ENCODE measurements at places on chromosomes 16 and 17.

GRCh38 chr17:59432657-59433056, 101.2 kb downstream of the YPEL2 start:
- no peak for DNase-seq

DNA sequence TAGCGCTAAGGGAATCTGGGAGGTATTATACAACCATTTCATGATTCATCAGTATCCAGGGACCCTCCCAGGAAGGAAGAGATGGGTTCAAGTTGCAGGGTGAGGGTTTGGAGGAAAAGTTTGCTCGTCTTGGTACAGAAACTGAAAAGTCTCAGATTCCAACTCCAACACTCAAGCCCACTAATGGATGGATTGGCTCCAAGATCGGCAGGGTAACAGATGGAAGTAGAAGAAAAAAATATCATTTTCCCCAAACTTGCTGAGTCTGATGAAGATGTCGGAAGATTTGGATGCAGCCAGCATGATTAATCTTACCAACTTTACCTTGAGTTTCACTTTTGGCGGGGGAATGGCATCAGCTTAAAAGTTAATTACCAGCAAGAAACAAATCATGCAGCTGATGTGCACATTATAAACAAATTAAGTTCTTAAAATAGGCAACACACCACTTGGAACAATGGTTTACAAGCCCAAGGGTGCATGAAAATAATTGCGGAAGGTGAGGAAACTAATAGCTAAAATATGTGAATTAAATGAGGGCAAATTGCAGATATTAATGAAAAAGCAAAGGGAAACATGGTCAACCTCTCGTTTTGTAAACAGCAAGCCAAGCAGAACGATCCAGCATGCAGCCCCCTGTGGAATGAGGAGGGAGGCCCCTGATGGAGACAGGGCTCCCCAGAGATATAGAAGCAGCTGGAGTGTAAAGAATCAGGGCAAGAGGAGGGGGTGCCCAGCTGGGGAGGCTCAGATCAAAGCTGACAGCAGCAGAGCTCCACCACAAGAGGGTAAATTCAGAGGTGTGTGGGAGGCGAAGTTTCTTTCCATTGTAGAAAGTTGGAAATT, 44.1 kb upstream of the GRIN2A start:
- DNase-seq: no peak

GRCh38 chr16:57032931-57033330, 43.6 kb downstream of the NLRC5 start:
- no peak for DNase-seq

- DNase-seq: no peak
Measured at GRCh38 chr16:86959091-86959651, 358.0 kb downstream of the C16orf95 start.

GRCh38 chr16:66128371-66128770, 238.1 kb upstream of the CDH5 start:
- no peak for DNase-seq

GRCh38 chr17:79892457-79893241, 53.4 kb upstream of the CBX4 start:
- DNase-seq: no peak

DNA sequence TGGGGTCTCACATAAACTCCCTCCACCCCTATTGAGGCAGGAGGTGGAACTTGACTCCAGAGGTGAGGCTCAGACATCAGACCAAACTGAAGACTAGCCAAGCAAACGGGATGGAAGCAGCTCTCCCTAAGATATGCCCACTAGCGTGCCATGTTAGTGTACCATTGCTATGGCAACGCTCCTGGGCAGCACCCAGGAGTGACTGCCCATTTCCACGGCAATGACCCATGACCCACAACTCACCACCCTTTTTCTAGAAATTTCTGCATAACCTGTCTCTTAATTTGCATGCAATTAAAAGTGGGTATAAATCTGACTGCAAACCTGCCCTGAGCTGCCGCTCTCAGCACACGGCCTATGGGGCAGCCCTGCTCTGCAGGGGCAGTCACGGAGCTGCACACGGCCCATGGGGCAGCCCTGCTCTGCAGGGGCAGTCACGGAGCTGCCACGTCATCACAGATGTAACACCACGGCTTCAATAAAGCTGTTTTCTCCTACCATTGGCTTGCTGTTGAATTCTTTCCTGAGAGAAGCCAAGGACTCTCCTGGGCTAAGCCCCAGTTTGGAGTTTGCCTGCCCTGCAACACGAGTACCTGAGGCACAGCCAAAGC, 164.3 kb downstream of the RBFOX3 start:
- DNase-seq: no peak

GRCh38 chr17:15914400-15915170, 30.3 kb upstream of the ADORA2B start:
- no peak for DNase-seq

DNA sequence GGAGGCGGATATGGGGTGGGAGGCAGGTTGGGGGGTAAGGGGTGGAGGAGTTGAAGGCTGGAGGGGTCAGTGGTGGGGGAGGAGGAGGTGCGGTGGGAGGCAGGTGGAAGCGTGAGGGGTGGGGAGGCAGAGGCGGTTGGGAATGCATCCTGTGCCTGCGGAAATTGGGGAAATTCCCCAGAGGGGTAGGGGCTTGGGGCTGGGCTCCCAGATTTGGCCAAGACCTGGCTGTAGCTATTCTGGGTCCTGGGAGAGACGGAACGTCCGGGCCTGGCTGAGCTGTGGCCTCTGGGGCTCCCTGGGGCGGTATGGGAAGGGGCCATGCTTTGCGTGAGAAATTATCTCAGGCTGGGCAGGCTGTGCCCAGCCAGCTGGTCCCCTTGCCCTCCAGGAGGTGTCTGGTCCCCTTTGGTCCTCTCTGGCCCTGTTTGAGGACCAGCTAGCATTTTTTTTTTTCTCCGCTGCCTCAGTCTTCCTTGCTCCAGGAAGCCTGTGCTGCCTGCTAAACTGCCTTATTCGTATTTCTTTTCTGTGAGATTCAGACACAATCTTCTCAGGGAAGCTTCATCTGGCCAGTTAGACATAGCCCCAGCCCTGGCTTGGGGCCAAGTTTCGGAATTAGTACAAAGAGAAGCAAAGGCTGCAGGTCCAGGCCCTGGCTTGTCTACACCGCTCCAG, 7.3 kb upstream of the TRPV2 start:
- no peak for DNase-seq

- no peak for DNase-seq
Measured at GRCh38 chr17:7060165-7060891, 16.4 kb upstream of the SLC16A11 start.
